HL-60 (cell line): ENCODE measurements at places on chromosomes 2 and 18.

DNA sequence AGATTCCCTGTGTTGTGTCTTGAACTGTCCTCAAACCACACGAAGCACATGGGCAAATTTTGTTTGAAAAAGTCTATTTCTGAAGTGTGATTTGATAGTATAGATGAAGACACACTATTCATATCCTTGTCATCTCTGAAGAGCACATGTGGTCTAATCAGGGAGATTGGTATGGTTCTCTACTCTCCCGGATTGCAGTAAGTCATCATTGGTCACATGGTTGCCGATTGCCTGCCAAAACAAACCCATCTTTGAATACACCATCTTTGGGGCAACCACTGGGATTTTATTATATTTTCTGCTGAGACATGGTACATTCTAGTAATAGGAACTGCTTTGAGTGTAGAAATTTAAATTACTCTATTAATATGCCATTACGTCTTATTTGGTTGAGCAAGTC is 186.9 kb downstream of the MYO1B start:
- no peak for DNase-seq

- no peak for DNase-seq
These were observed 1906.0 kb upstream of the PIK3C3 start for GRCh38 chr18:40048886-40049650.

- no peak for DNase-seq
These were observed 136.7 kb downstream of the TMEM247 start for GRCh38 chr2:46615986-46616485.

DNA sequence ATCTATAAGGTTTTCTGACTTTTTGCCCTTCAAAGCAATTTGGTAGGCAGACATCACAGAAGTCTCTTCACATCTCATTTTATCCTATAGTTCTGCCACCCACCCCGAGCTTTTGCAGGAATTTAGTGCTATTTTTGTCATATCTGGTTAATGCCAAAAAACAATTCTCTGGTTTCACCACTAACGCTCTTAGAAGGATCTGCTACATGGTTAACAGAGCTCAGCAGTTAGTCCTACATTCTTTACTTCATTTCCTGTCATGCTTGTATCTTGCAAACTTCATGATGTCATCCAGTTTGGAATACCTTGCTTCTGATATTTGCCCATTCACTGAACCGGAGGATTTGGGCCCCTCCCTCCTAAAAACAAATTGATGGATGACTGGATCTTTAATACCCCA is 116.8 kb upstream of the SERPINE2 start:
- no peak for DNase-seq

- no peak for DNase-seq
These were observed 73.9 kb downstream of the MAP4K4 start for GRCh38 chr2:101771227-101771902.

DNA sequence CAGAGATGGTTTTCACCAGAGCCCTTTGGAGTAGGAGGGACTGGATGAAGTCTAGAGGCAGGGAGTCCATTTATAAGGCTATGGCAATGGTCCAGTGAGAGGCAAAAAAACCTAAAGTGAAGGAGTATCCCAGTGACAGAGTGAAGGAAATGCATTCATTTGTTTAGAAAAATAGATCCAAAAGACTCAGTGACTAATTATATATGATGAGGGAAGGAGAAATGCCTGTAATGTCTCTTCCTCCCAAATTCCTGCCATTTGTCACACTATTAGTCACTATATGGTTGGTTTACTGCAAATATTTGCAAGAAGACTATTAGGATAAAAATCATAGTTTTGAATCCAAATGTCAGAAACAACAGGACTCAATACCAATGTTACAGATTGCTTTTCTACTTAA is 104.2 kb downstream of the ZNF521 start:
- DNase-seq = no peak

- DNase-seq = no peak
These were observed 22.6 kb upstream of the RPIA start for GRCh38 chr2:88668862-88669261.

GRCh38 chr18:22921772-22922171 is 11.4 kb upstream of the RBBP8 start:
- DNase-seq = no peak

GRCh38 chr2:209113026-209113425 is 310.8 kb upstream of the MAP2 start:
- no peak for DNase-seq

- DNase-seq = no peak
These were observed 266.1 kb upstream of the SP5 start for GRCh38 chr2:170449034-170449433.

- no peak for DNase-seq
These were observed 33.3 kb downstream of the KIAA1328 start for GRCh38 chr18:36862182-36862581.
